ENCODE measurements at places on chromosomes 16 and 17.

- DNase-seq = no peak
These were observed 39.4 kb upstream of the CHMP6 start for GRCh38 chr17:80952291-80952690.

- DNase-seq = no peak
These were observed 35.9 kb downstream of the HSBP1 start for GRCh38 chr16:83843657-83844056.

GRCh38 chr17:50260501-50260911 lies 13.8 kb upstream of the TMEM92 start:
- no peak for DNase-seq

DNA sequence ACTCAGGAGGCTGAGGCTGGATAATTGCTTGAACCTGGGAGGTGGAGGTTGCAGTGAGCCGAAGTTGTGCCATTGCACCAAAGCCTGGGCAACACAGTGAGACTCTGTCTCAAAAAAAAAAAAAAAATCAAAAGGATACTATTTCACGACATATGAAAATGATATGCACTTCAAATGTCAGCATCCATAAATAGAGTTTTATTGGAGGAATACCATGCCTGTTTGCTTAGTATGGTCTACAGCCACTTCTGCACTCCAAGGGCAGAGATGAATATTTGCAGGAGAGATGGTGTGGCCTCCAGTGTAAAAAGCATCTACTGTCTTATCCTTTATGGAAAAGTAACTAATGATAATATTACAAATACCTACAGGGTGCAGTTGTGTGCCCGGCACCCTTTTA lies 27.2 kb downstream of the ABCC6 start:
- DNase-seq = no peak

- peak; percentile 42 for DNase-seq
These were observed 982 bp downstream of the SPAG9 start for GRCh38 chr17:51119415-51120356.

GRCh38 chr17:50631908-50632571 lies 2.6 kb upstream of the ABCC3 start:
- no peak for DNase-seq

DNA sequence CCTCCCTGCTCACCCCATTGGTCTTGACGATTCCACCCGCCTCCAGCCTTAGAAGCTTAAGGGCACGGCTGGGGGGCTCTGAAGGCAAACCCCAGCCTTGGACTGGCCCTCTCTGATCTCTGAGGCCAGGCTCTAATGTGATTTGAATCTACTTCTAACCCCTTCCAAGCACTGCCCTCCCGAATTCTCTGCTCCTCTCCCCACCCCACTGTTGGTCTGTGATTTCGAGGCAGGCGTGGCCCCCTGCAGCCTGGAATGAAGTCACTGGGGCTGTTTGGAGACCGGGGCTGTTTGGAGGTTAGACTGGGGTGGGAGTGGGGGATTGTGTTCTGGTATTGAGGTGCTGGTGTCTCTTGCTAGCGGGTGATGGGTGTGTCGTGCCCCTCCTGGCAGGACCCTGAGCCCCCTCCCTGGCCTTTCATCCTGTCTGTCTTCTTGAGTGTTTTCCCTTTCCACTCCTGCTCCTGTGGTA lies 2.2 kb downstream of the GRB7 start:
- DNase-seq = no peak

GRCh38 chr16:23557779-23558702 lies 514 bp downstream of the UBFD1 start:
- no peak for DNase-seq

DNA sequence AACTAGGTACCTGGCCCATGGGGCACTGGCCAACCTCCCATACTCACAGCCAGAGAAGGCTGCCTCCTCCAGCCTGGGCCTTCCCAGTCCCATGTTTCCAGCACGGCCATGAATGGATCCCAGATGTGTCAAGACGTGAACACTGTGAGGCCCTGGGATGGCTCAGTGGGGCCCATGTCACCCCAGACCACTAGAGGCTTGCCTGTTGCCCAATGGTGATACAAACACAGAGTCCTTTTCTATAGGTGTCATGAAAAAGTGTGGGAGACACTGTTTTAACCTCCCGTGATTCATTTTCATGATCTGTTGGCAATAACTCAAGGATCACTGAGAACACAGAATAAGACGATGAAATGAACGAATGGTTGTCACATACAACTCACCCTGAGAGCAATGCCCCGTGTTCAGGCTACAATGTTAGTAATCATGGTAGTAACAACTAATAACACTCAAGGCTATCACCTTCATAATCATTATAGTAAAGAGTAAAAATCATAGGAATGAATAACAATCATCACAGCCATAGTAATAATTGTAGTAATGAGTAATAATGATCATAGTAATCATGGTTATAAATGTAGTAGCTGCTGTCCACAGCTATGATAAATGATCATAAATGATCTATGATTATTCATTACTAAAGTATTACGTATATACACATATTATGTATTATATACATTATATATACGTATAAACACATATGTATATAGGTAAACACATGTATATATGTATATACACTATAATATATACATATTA lies 64.0 kb downstream of the DYNLRB2 start:
- DNase-seq = no peak

GRCh38 chr16:52741351-52741750 lies 194.4 kb upstream of the TOX3 start:
- DNase-seq = no peak

DNA sequence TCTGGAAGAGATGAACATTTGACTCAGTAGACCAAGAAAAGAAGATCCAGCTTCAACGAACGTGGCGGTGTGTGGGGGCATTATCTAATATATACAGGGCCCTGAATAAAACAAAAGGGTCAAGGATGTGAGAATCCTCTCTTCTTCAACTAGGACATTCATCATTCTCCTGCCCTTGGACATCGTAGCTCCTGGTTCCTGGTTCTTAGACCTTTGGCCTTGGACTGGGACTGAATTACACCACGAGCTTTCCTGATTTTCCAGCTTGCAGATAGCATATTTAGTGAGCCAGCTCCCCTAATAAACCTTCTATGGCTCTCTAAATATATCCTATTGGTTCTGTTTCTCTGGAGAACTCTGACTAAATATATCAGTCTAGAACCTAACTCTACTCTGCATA lies 29.5 kb upstream of the HELZ start:
- DNase-seq = no peak

GRCh38 chr17:2106308-2106955 lies 51.5 kb downstream of the HIC1 start:
- no peak for DNase-seq

DNA sequence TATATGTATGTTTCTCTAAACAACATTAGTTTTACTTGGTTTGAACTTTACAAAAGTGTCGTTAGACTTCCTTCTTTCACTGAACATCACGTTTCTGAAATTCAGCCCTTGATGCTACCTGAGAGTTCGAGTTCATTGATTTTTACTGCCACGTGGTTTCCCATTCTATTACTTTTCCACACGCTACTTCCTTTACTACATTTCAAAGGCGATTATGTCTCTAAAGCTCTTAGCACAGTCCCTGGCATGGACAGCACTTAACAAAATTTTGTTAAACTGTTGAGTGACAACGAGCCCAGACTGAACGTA lies 15.9 kb upstream of the ARHGAP17 start:
- no peak for DNase-seq

GRCh38 chr17:6120351-6120750 lies 50.2 kb downstream of the WSCD1 start:
- DNase-seq = no peak

DNA sequence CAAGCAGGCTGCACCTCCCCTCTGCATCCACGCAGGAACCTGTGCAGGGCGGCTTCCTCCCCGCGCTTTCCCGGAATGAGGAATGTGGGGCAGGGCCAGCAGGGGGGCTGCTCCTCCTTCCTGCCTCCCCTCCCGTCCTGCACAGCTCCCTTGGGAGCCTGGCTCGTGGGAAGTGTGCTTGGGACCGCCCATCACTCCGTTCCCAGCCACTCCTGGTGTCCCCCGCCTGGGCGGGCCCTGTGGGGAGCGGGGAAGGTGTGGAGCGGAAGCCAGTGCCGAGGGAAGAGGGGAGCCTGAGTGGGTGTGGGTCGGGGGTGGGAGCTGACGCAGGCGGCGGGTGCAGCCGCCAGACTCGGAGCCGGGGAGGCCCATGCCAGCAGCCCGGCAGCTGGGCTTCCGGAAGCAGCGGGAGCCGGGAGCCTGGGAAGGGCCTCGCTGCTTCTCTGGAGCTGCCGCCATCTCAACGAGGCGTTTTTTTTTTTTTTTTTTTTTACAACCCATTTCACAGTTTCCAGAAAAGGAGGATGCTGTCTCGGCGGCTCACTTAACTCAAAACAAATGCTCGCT lies 24.1 kb downstream of the BAHCC1 start:
- DNase-seq = no peak

GRCh38 chr17:7435676-7436555 lies 681 bp downstream of the TMEM102 start:
- DNase-seq = peak; percentile 54

GRCh38 chr16:11342021-11342855 lies 3.0 kb upstream of the RMI2 start:
- DNase-seq = no peak

GRCh38 chr17:81665205-81666091 lies 957 bp downstream of the OXLD1 start:
- DNase-seq = peak; percentile 43

GRCh38 chr17:47844814-47845715 lies 4.0 kb upstream of the SCRN2 start:
- no peak for DNase-seq

GRCh38 chr17:72997559-72997958 lies 94.9 kb downstream of the SLC39A11 start:
- no peak for DNase-seq

- peak; percentile 64 for DNase-seq
These were observed 30.6 kb upstream of the ETV4 start for GRCh38 chr17:43576563-43577229.

DNA sequence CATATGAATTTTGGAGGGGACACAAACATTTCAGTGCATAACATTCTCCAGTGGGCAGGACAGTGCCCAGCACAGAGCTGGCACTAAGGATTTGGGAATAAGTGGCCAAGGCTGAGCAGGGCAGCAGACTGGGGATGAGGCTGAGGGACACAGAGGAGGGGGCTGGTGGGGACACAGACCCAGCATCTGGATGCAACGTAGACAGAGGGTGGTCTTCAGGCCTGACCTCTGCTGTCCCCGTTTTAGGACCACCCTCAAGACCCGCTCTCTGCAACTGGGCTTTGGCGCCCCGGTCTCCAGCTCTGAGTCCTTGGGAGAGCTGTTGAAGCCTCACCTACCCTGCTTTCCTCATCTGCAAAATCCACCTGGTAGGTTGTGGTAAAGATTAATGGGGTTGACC lies 3.3 kb upstream of the PRSS33 start:
- no peak for DNase-seq

DNA sequence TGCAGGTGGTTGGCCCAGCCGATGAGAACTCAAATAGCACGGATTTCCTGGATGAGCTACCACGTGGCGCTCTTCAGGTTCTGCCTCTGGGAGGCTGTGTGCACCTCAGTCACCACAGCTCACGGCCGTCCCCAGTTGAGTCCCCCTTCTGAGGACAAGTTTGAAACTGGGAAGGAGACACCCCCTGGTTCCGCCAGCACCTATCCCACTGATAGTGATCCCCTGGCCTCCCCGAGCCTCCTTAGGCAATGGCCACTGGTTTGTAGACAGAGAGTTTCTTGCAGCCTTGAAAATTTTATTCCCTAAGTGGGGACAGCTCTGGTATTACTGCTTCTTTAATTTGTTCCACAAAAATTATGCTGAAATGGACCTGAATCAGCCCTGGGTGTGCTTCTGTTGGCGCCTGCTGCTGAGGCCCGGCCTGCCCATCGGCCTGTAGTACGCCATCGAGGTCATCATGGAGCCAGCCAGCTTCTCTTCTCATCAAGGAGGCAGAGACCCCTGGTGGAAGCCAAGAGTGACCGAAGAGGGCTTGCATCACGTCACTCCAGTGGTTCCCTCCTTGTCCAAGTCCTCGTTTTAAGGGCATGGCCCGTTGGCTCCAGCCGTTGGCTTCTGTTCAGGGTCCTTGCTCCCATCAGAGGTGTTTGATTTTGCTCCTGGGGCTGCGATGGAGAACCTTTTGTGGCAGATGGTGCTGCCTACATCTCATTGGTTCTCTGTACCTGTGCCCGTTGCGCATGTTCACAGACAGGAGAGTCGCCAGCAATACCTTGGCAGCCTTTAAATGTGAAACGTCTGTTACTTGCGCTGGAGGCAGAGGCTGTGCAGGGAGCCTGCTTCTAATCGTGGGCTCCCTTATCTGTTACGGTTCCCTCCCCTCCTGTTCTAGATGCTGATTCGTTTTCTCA lies 9.3 kb downstream of the SMCR8 start:
- no peak for DNase-seq

GRCh38 chr17:80511222-80512180 lies 33.1 kb upstream of the RPTOR start:
- DNase-seq = no peak

GRCh38 chr16:4203748-4204147 lies 38.1 kb downstream of the SRL start:
- DNase-seq = no peak

GRCh38 chr17:39239640-39240314 lies 14.0 kb upstream of the STAC2 start:
- peak; percentile 79 for DNase-seq

GRCh38 chr17:2385240-2386210 lies 15.3 kb downstream of the MNT start:
- no peak for DNase-seq

DNA sequence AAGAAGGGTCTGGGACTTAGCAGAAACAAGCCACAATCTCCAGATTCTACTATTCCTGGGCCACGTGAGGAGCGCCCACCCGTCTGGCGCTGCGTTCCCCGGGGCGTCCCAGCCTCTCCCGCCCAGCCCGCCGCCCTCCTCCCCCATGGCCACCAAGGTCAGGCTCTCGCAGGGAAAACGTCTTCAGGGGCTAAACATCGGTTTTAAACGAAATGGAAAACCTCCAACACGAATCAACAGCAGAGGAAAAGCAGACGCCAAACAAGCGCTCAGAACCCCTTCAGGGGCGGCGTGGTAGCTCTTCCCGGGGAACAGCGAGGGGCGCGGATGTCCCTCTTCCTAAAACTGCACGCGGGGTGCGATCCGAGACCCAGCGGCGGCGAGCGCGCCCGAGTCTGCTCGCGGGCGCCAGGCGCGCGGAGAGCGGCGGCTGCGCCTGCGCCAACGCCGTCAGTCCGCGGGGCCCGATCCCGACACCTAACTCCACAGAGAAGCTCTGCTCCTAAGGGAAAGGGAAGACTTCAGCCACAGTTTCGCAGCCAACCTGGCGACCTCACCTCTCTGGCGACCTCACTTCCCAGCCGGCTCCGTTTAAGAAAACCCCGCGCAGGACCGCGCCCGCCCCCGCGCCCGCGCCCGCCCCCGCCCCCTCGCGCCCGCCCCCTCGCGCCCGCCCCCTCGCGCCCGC lies 505 bp upstream of the COG1 start:
- DNase-seq = no peak

DNA sequence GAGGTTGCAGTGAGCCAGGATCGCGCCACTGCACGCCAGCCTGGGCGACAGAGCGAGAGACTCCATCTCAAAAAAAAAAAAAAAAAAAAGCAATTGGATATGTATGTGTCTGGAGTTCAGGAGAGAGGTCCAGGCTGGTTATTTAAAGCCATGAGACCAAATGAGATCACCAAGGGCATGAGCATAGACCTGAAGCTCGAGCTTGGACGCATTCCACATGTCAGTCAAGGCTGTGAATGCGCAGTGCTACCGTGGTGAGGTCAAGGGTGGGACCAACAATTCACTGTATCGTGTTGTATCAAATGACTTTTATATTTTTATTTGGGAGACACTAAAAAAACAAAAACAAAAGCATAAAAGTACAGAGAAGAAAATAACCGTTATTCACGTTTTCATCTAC lies 29.1 kb upstream of the SPNS2 start:
- no peak for DNase-seq

GRCh38 chr16:21166561-21166961 lies 8.1 kb downstream of the LDAF1 start:
- no peak for DNase-seq
